Stimulated activated CD4-positive, alpha-beta T cell treated with anti-CD3 and anti-CD28 coated beads, TNF-alpha, amount 100 ng/mL, for 1 hour (primary cell): ENCODE measurements at places on chromosomes 12 and 14.
A peak's percentile ranks its signal among the peaks of the same experiment; 100 is the strongest.

- DNase-seq: no peak
Measured at GRCh38 chr14:77681196-77682157, 26.3 kb downstream of the ALKBH1 start.

- no peak for DNase-seq
Measured at GRCh38 chr12:67747869-67748742, 99.6 kb downstream of the DYRK2 start.

DNA sequence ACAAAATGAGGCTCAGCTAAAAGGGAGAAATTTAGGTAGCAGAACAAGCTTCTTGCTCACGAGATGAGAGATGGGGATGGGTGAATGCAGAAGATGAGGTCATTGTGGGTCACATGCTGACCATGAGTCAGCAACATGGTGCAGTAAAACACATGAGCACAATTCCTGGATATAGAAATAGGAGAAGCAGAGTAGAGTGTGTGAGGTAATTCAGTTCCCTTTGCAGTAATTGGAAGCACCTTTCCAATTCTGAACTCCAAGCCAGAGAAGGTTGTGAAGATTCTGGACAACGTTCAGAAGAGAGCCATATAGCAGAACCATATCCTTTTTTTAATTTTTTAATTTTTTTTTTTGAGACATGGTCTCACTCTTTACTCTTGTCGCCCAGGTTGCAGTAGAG, 62.0 kb upstream of the LMNTD1 start:
- DNase-seq: no peak

- DNase-seq: no peak
Measured at GRCh38 chr14:32400480-32400879, 71.4 kb downstream of the AKAP6 start.

DNA sequence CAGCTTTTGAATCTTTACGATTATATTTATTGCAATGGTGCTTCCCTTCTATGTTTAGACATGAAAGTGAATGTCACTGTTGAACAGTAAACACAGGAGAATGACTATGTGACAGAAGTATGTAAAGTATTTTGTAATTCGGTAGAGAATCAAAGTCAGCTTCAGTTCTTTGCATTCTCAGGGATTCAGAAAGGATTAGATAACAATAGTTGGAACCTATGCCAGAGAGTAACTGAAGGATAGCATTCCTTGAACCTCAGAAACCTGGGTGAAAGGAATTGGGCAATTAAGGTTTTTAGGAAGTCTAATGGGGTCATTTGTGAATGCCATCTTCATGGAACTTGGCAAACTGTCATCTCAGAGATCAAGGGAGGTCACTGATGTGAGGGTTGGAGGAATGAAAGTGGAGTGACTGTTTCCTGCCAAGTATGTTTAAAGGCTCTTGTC, 305.3 kb upstream of the DDHD1 start:
- no peak for DNase-seq

DNA sequence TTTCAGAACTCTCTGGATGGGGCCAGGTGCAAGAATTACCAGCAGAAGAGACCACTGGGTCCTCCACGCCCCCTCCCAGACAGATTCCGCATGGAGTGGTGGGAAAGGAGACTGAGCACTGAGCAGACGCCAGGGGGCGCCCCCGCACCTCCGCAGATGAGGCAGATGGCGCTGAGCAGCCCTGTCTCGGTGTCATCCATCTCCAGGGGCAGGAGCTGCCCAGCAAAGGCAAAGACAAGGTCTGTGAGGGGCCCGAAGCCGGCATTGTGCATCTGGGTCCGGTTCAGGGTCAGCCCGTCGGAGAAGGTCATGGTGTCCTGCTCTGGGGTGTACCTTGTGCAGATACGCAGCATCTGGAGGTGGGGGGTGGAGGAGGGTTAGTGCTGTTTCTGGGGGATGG, 6.3 kb upstream of the ITGB7 start:
- peak; percentile 82 for DNase-seq

DNA sequence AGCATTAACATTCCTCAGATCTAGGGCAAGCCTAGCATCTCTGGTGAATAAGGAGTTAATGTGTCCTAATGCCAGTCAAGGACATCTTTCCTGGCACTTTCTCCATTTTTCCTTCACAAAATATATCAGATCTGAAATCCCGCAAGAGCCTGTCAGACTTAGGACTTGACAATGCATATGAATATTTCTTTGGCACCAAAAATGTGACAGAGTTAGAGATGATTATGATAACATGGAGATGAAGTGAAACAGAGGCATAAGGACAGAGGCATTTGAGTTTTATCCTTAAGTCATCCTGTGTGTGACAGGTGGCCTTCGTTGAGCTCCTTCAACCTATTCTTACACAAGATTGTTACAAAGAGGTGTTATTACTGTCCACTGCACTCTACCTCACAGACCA, 388.0 kb downstream of the EMP1 start:
- no peak for DNase-seq

DNA sequence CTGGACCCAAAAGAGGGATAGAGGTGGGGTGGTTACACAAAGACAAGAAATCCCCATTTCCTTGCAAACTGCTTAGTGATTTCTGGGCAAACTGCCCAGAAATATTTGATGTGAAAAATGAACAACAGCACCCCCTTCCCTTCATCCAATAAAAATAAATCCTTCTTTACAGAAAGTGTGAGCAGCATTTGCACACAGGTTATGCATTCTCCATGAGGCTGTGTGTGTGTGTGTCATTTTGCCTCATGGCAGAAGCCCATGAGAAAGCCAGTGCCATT, 17.2 kb upstream of the NRXN3 start:
- DNase-seq: no peak

- no peak for DNase-seq
Measured at GRCh38 chr12:31626270-31626995, 33.1 kb upstream of the ETFBKMT start.

DNA sequence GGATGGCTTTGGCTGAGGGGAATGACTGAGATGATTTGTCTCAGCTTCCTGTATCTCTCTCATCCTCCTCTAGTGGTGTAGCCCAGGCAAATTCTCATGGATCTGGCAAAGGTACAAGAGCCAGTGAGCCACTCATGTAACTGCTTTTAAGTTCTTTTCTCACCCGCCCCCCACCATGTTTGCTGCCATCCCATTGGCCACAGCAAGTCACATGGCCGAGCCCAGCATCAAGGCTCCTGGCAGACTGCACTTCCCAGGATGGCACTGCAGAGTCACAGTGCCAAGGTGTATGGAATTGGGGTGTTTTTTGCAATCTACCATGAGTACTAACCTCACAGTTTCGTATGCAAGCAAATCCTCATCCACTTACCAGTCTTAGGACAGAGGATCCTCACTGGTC, 50.9 kb downstream of the CHST11 start:
- DNase-seq: no peak

GRCh38 chr12:105409801-105410471, 79.4 kb downstream of the C12orf75 start:
- no peak for DNase-seq

GRCh38 chr12:89156340-89156739, 196.0 kb downstream of the DUSP6 start:
- no peak for DNase-seq

DNA sequence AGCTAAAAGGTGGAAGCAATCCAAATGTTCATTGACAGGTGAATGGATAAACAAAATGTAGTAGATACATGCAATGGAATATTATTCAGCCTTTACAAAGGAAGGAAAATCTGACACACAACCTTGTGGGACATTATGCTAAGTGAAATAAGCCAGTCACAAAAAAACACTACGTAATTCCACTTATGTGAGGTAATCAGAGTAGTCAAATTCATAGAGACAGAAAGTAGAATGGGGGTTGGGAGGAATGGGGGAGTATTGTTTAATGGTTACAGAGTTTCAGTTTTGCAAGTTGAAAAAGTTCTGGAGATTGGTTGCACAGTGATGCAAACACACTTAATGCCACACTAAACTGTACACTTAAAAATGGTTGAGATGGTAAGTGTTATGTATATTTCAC, 62.8 kb downstream of the LIN52 start:
- DNase-seq: no peak

DNA sequence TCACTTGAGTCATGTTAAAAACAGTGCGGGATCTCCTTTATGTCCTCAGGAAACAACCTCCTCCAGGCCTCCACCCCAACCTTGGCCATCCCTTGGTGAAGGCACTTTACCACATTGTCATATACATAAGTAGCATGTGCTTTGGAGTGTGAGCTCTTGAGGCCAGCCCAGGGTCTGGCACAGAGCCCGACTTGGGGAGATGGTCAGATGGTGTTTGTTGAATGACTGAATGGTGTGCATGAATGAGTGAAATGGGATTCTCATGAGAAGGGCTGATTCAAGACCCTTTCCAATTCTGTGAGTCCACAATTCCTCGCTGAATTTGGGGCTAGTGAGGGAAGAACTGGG, 52.9 kb upstream of the DLK1 start:
- no peak for DNase-seq

- no peak for DNase-seq
Measured at GRCh38 chr12:27185234-27186021, 58.7 kb upstream of the STK38L start.

DNA sequence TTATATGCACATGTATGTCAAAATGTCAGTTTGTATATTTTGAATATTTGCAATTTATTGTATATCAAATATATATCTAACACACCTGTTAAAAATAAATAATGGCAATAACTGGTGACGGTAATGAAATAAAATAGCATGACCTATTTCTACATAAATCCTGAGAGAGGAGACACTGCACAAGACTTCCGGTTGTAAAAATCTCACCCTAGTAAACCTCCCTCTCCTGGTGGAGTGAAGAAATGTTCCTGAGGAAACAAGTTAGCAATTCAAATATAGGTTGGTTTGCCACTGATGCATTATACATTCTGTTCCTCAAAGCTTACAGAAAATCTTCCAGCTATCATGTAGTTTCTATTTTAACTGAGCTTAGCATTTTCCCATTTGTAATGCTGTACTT, 166.1 kb upstream of the SYT10 start:
- DNase-seq: no peak

DNA sequence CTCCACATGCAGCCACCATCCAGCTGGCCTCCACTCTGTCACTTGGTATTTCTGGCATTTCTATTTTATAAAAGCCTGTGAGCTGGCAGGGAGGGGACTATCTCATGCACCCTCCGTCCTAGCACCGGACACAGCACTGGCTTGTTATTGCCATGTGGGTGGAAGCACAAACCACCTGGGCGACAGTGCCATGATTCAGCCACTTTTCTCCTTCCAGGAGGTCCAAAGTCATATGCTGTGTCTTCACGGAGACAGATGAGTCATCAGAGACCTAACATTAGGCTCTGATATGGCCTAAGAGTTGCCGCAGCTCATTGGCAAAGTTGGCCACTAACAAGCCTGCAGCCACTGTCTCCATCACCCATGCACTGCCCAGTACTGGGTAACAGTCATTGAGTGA, 1123.0 kb downstream of the VRK1 start:
- DNase-seq: no peak

GRCh38 chr14:103679351-103679750, 35.9 kb downstream of the XRCC3 start:
- DNase-seq: no peak

GRCh38 chr12:90244232-90244631, 535.6 kb upstream of the ATP2B1 start:
- no peak for DNase-seq

- no peak for DNase-seq
Measured at GRCh38 chr12:70549340-70550179, 87.7 kb downstream of the PTPRB start.

GRCh38 chr12:47147739-47148138, 68.0 kb upstream of the AMIGO2 start:
- no peak for DNase-seq

DNA sequence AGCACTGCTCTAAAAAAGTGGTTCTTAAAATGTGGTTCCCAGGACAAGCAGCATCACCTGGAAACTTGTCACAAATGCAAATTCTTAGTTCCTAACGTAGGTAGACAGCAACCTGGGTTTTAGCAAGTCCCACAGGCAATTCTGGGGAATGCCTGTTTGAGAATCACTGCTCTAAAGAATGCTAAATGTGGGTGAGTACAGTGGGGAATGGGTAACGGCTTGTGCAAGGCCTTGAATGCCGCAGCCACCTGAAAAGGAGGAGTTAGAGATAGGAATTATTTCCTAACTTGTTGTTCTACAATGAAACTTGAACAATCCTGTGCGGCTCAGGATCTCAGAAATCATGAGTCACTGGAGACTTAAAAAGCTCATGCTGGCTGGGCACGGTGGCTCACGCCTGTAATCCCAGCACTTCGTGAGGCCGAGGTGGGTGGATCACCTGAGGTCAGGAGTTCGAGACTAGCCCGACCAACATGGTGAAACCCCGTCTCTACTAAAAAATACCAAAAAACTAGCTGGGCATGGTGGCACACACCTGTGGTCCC, 34.9 kb downstream of the GNS start:
- no peak for DNase-seq

GRCh38 chr12:120066341-120066740, 50.2 kb downstream of the RAB35 start:
- no peak for DNase-seq

GRCh38 chr12:110311903-110312302, 30.9 kb downstream of the ATP2A2 start:
- DNase-seq: no peak

GRCh38 chr12:126784328-126784921, 1482.5 kb upstream of the TMEM132C start:
- no peak for DNase-seq
